ENCODE measurements at places on chromosomes 5 and 9. TPM values are rescaled to one million over a fixed set of nuclear protein-coding genes. Genes with fewer than 3 reads are reported as not detected.

Gene CDC25C
- 30.1 TPM for total RNA-seq

Gene GMCL2
- total RNA-seq, result not detected

Gene F12
- total RNA-seq, result 6.5 TPM

Gene PRR16
- total RNA-seq, result not detected

Gene MCIDAS
- not detected for total RNA-seq

Gene KCNIP1
- not detected for total RNA-seq

Gene ANKRD55
- total RNA-seq, result 0.74 TPM

Gene ST8SIA4
- total RNA-seq, result 44.5 TPM

Gene SLC35A4
- 52.7 TPM for total RNA-seq

Gene SLC46A2
- not detected for total RNA-seq

Gene ACSL6
- total RNA-seq, result 8.2 TPM

Gene KCNV2
- not detected for total RNA-seq

- H3K4me1 ChIP-seq, result peaks cover 79% of the 10 kb centered on the region
- H3K27me3 ChIP-seq, result no peaks in the 10 kb centered on the region
- peak overlapping the region; percentile 95 for H3K27ac ChIP-seq
- peaks cover 24% of the 10 kb centered on the region for H3K36me3 ChIP-seq
Measured at GRCh38 chr5:172114875-172115422, 73.1 kb downstream of the STK10 start.

GRCh38 chr9:120935383-120935857, 8.8 kb upstream of the TRAF1 start:
- H3K27ac ChIP-seq, result peak overlapping the region; percentile 93
- peaks cover 70% of the 10 kb centered on the region for H3K4me1 ChIP-seq
- peak overlapping the region; percentile 84 for H3K4me3 ChIP-seq
- no peaks in the 10 kb centered on the region for H3K36me3 ChIP-seq
- no peaks in the 10 kb centered on the region for H3K27me3 ChIP-seq
- no peak for DNase-seq

DNA sequence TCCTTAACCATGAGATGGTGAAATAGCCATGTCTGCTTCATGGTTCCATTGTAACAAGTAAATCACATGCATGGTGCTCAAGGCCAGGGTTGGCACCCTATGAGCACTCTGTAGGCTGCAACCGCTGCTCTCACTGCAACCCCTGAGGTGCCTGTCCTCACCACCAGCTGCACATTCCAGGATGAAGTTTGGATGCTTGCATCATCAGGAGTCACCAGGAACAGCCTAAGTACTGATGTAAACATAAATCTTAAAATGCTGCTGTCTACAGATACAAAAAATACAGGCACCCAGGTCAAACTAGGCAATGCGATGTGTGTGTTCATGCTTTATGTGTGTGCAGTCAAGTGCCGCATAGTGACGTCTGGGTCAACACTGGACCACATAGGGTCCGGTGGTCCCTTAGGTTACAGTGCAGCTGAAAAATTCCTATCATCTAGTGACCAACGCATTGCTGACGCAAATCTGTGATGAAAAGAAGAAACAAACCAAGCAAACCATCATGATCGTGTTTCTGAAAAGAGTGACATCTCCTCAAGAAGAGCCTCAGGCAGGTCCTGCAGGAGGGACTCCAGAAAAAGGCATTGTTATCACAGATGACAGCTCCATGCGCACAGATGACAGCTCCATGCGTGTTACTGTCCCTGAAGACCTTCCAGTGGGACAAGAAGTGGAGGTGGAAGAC, 234.8 kb downstream of the AUH start:
- no peak for DNase-seq
- H3K36me3 ChIP-seq, result peaks cover 13% of the 10 kb centered on the region
- H3K4me1 ChIP-seq, result peaks cover 39% of the 10 kb centered on the region
- H3K27ac ChIP-seq, result no peak overlapping the region

DNA sequence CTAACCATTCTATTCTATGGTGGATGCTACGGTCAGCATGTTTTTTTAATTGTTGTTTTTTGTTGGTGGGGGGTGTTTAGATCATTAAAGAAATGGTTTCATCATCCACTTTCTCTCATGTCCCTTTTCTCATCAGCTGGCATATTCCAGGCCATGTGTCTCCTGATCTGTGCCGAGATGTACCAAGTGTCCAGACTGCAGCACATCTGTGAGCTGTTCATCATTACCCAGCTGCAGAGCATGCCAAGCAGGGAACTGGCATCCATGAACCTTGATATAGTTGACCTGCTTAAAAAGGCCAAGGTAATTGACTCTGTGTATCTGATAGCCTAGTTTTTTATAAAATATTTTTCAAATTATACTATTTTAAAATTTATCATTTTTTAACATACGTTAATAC, 38.9 kb downstream of the GLRX start:
- H3K4me3 ChIP-seq, result no peak overlapping the region
- DNase-seq, result no peak
- peaks cover 10% of the 10 kb centered on the region for H3K4me1 ChIP-seq
- H3K27ac ChIP-seq, result no peak overlapping the region
- no peaks in the 10 kb centered on the region for H3K36me3 ChIP-seq
- no peaks in the 10 kb centered on the region for H3K27me3 ChIP-seq

- no peak overlapping the region for H3K27ac ChIP-seq
- no peak overlapping the region for H3K4me3 ChIP-seq
- H3K36me3 ChIP-seq, result no peaks in the 10 kb centered on the region
- no peak for DNase-seq
- no peaks in the 10 kb centered on the region for H3K4me1 ChIP-seq
Measured at GRCh38 chr9:16459421-16460148, 410.9 kb downstream of the BNC2 start.

GRCh38 chr5:178274781-178275537, 42.4 kb upstream of the PHYKPL start:
- no peak overlapping the region for H3K27ac ChIP-seq
- no peak overlapping the region for H3K4me3 ChIP-seq
- peaks cover 4% of the 10 kb centered on the region for H3K27me3 ChIP-seq
- no peak for DNase-seq
- peaks cover 4% of the 10 kb centered on the region for H3K4me1 ChIP-seq

DNA sequence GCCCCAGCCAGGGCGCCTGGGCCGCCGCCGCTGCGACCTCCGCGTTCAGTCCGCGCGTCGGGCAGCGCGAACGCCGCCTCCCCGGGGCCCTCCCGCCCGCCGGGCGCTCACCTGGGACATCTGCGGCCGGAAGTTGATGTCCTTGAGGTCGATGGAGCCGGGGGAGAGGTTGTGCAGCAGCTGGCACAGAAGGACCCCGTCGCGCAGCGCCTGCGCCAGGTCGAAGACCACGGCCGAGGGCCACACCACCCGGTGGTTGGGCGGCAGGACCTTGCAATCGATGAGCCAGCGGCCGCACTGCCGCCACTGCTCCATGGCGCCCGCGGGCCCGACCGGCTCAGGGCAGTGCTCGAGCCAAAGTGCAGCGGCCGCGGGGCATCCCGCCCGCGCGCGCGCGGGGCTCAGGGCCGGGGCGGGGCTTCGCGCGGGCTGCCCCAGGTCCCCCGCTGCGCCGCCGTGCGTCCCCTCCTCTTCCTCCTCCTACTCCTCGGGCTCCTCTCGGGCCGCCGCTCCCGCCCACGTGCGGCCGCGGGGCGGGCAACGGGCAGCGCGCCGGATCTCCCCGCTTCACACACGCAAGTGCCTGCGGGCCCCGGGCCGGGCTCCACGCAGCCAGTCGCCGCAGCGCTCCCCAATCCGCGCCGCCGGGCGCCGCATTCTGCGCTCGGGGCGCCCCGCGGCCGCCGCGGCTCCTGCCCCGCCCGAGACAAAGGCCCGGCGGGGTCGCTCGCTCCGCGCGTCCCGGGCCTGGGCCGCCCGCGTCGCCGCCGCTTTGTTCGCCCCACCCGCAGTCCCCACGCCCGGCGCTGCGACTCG, at the start of gene VAV2:
VAV2 (minus strand) TSS at position 361 of the 816 bp plus-strand sequence; CDS start at position 315, 46 bp downstream.
- H3K27ac ChIP-seq, result no peak within 1 kb of the TSS
- no peaks in the 10 kb centered on the region for H3K36me3 ChIP-seq
- peak within 1 kb of the TSS; percentile 72 for H3K4me3 ChIP-seq
- peak; percentile 60 for DNase-seq

DNA sequence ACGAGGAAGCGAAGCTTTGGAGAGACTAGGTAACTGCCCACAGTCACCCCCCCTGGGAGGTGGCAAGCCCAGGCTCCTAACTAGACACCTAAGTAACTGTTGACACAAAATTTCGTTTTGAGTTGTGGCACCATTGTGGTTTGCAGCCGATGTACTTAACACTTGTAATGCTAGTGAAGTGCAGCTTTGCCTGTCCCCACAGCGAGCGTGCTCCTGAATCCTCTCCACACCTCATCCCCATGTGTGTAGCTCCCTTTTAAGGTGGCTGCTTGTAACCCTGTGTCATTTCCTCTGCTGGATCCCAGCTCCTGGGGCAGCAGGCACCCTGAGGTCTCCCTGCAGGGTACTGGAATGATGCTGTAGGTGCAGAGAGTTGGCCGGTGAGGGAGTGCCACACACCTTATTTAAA, 114.9 kb downstream of the TRIO start:
- DNase-seq, result no peak
- peaks cover 5% of the 10 kb centered on the region for H3K4me1 ChIP-seq
- peaks cover 2% of the 10 kb centered on the region for H3K36me3 ChIP-seq
- H3K27me3 ChIP-seq, result peaks cover 13% of the 10 kb centered on the region
- H3K27ac ChIP-seq, result no peak overlapping the region

- no peak overlapping the region for H3K27ac ChIP-seq
- no peak for DNase-seq
- H3K36me3 ChIP-seq, result peaks cover 18% of the 10 kb centered on the region
- H3K4me1 ChIP-seq, result no peaks in the 10 kb centered on the region
- peaks cover 3% of the 10 kb centered on the region for H3K27me3 ChIP-seq
Measured at GRCh38 chr5:91229031-91229727, 153.9 kb downstream of the ARRDC3 start.

GRCh38 chr9:9920425-9921060, 692.3 kb downstream of the PTPRD start:
- no peaks in the 10 kb centered on the region for H3K27me3 ChIP-seq
- H3K36me3 ChIP-seq, result no peaks in the 10 kb centered on the region
- H3K4me3 ChIP-seq, result no peak overlapping the region

GRCh38 chr5:180689775-180690174, 40.4 kb upstream of the FLT4 start:
- H3K27me3 ChIP-seq, result no peaks in the 10 kb centered on the region
- H3K36me3 ChIP-seq, result no peaks in the 10 kb centered on the region
- no peak for DNase-seq
- peak overlapping the region; percentile 66 for H3K27ac ChIP-seq

DNA sequence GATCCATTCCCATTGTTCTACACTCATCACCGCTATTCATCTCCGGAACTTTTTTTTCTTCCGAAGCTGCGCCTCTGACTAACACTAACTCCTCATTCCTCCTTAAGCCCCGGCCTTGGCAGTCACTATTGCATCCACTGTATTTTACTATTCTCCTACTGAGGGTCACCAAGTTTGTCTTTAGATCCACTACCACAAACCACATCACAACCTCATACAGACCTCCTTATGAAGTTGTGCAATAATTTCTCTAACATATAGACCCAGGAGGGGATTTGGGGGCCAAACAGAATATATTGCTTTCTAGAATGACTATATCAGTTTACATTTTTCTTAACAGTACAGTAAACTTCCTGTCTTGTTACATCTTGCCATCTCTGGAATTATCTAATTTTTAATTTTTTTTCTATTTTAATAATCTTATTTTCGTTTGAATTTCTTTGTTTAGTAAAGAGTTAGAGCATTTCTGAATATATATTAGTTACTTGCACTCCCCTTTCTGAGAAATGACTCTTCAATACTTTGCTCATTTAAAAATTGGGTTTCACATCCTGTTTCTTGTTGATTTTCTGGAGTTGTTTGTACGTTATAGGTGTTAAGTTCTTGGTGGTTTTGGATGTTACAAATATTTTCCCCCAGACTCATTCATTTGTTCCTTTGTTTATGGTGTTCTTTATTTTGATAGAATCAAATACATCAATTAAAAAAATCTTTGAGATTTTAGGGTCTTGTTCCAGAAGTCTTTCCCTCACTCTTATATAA, 37.1 kb downstream of the DMRT2 start:
- H3K4me3 ChIP-seq, result no peak overlapping the region
- no peak overlapping the region for H3K27ac ChIP-seq
- H3K36me3 ChIP-seq, result no peaks in the 10 kb centered on the region
- H3K4me1 ChIP-seq, result no peaks in the 10 kb centered on the region

DNA sequence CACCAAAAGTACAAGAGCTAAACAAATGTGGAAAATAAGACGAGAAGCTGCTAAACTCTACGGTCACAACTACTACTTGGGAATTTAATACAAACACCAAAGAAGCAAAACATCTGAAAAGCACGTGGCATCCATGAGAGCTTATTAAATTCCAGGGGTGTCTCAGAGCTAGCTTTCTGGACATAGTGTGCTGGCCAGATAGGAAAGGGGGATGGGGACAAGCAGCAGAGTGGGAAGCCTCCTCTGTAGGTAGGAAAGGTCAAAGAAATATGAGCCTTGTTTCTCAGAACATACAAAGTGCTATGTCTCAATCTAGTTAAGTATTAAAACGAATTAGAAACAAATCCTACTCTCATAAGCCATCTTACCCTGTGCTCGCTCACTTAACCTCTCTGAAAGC, 51.3 kb upstream of the GOLPH3 start:
- no peak for DNase-seq
- no peak overlapping the region for H3K4me3 ChIP-seq
- H3K27me3 ChIP-seq, result no peaks in the 10 kb centered on the region
- H3K27ac ChIP-seq, result peak overlapping the region; percentile 34
- H3K4me1 ChIP-seq, result peaks cover 8% of the 10 kb centered on the region

GRCh38 chr5:33558489-33558888, 117.7 kb downstream of the TARS1 start:
- H3K4me1 ChIP-seq, result no peaks in the 10 kb centered on the region
- no peak for DNase-seq
- H3K36me3 ChIP-seq, result no peaks in the 10 kb centered on the region

GRCh38 chr5:118270526-118270925, 717.8 kb downstream of the DTWD2 start:
- no peak for DNase-seq
- no peaks in the 10 kb centered on the region for H3K4me1 ChIP-seq
- H3K27ac ChIP-seq, result no peak overlapping the region
- H3K4me3 ChIP-seq, result no peak overlapping the region

GRCh38 chr5:76256116-76256889, 146.8 kb upstream of the IQGAP2 start:
- no peak overlapping the region for H3K4me3 ChIP-seq
- DNase-seq, result peak; percentile 60
- no peaks in the 10 kb centered on the region for H3K4me1 ChIP-seq

All from activated T-cell treated with anti-CD3 and anti-CD28 coated beads, Interleukin-2, amount 50 U/mL, for 72 hours (primary cell).